ENCODE measurements at places on chromosomes 6 and 20. TPM values are rescaled to one million over a fixed set of nuclear protein-coding genes. Genes with fewer than 3 reads are reported as not detected.

DNA sequence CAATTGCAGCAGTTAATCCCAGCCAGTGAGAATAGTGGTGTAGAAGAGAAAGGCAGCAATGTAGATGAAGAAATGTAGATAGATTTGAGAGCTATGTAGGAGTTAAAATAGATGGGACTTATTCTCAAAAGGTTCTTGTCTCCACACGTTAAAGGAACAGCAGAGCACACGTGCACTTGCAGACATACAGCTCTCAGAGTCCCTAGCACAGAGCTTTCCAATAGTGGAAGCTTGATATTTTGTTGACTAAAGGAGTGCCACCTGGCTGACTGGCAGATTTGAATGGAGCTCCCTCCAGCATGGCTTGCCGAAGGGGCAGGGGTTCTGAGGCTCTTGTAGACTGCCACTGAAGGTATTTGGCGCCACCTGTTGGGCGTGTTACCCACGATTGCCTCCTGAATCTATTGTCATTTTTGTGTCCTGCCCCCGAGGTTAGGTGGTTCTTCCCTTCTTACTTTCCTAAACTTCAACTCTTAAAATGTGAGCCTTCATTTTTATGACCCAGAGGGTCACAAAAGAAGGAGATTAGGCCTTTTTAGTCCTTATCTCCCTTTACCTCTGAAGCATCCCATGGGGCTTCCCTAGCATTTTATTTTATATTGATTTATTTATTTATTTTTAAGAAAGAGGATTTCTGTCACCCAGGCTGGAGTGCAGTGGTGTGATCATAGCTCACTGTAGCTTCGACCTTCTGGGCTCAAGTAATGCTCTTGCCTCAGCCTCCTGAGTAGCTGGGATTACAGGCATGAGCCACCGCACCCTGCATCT, 16.4 kb downstream of the BRD2 start:
- peak; percentile 97 for DNase-seq
- H3K27ac ChIP-seq = no peak overlapping the region
- no peak overlapping the region for H3K4me3 ChIP-seq
- H3K36me3 ChIP-seq = peaks cover 14% of the 10 kb centered on the region
- H3K4me1 ChIP-seq = peaks cover 14% of the 10 kb centered on the region

- no peak for DNase-seq
- H3K27me3 ChIP-seq = no peaks in the 10 kb centered on the region
- H3K36me3 ChIP-seq = peaks cover 57% of the 10 kb centered on the region
- H3K4me1 ChIP-seq = peaks cover 13% of the 10 kb centered on the region
- no peak overlapping the region for H3K27ac ChIP-seq
Measured at GRCh38 chr20:37994512-37994911, 38.7 kb downstream of the TTI1 start.

DNA sequence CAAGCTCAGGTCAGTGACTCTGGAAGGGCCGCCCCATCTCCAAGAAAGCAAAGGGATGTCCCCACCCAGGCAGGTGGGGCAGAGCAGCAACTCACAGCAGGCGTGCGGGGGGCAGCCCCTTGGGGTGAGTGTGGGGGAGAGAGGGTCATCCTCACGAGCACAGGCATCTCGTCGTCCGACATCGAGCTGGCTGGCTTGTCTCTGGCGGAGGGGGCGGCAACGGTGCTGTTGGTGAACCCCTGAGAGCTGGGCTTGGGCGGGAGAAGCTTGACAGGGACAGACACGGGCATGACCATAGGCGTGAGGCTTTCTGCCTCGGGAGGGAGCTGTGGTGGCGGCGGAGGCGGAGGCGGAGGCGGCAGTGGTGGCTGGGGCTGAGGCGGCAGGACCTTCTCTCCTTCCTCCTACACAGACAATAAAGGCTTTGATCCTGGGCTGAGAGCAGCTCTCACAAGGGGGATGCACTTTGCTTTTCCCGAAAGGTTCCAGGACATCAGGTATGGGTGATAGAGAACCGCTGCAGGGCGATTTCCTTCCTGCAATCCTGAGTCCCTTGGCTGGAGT, 45.6 kb upstream of the MRPS10 start:
- H3K4me1 ChIP-seq = no peaks in the 10 kb centered on the region
- no peak overlapping the region for H3K27ac ChIP-seq
- no peak overlapping the region for H3K4me3 ChIP-seq
- H3K27me3 ChIP-seq = no peaks in the 10 kb centered on the region
- H3K36me3 ChIP-seq = peaks cover 8% of the 10 kb centered on the region

DNA sequence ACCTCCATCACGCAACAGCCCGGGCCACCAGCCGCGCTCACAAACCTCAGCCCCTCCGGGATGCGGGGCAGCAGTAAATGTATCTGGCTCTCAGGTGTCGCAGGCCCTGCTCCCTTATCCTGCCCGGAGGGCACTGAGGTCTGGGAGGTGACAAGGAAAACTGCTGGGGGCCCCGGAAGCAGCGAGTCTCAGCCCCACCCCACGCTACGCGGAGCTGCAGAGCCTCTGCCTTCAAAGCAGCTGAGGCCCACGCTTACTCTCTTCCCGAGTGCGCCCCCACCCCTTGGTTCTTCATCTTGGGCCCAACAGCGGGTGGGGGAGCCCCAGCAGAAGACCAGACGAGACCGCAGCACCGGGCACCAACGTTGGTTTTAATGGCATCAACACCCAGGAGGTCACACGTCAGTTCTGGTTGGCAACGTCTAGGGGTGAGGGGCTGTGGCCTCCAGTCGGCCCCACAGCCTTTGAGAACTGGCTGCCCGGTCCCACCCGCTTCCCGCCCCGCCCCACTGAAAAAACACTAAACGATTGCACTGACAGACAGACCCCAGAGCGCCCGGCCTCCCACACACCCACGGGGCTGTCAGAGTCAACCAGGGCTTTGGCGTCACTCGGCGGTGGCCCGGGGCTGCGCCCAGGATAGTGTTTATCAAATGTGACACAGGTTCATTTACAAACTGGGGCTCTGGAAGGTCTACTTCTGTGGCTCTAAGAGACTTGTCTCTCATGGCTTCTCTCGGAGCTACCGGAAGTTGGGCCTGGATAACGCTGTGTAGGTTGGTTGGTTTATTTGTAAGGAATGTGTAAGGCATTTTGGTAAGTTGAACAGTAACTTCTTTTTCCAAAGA, 43.7 kb downstream of the DSTN start:
- H3K4me1 ChIP-seq = peaks cover 34% of the 10 kb centered on the region
- no peaks in the 10 kb centered on the region for H3K27me3 ChIP-seq
- H3K36me3 ChIP-seq = peaks cover 5% of the 10 kb centered on the region
- no peak overlapping the region for H3K4me3 ChIP-seq

The DACT2 gene
- total RNA-seq = not detected

DNA sequence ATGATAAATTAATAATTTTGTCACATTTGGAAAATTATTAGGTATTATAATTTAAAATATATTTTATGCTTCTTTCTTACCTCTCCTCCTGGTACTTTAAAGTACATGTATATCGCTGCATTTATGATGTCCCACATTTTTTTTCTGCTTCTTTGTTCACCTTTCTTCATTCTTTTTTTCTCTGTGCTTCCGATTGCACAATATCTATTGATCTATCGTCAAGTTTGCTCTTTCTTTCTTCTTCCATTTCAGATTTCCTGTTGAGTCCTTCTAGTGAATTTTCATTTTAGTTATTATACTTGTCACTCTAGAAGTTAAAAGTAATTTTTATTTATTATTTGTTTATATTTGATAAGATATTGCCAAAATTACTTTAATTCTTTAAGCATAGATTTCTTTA, 441.0 kb upstream of the HS3ST5 start:
- no peaks in the 10 kb centered on the region for H3K4me1 ChIP-seq
- H3K27ac ChIP-seq = no peak overlapping the region
- H3K36me3 ChIP-seq = no peaks in the 10 kb centered on the region

The MAP7 gene
- total RNA-seq = 1.1 TPM

The ADAM33 gene
- total RNA-seq = not detected

DNA sequence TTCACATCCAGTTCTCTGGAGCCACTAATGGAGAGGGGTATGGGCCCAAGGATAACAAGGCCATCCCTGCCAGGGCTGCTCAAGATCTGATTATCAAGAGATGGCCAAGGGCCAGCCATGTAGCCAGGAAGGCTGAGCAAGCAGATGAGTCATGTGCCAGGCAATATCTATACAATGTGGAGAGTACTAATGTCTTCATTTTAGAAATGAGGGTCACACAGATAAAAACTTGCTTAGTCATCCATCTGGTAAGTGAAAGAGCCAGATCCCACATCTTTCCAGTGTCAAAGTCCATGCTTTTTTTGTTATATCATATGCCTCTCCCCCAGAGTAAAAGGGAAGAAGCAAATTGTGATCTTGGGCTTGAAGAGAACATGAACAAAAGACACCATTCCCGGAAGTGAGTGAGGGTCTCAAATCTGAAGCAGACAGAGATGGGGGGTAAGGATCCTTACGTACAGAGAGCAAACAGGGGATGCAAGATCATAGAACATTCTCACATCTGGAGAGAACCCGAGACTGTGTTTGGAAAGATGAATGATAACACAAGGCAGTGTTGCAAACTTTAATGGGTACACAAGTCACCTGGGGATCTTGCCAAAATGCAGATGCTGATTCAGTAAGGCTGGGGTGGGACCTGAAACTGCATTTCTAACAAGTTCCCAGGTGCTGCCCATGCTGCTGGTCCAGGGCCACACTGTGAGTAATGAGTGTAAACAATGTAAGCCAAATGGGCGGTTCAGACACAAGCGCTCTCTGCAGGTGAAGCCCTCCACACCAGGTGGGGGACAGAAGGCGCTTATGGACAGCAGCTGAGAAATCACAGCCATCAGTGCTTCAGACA, 20.0 kb upstream of the GSTA3 start:
- H3K27ac ChIP-seq = no peak overlapping the region
- H3K36me3 ChIP-seq = no peaks in the 10 kb centered on the region
- H3K4me1 ChIP-seq = no peaks in the 10 kb centered on the region
- DNase-seq = no peak

The RIMS1 gene
- total RNA-seq = not detected

DNA sequence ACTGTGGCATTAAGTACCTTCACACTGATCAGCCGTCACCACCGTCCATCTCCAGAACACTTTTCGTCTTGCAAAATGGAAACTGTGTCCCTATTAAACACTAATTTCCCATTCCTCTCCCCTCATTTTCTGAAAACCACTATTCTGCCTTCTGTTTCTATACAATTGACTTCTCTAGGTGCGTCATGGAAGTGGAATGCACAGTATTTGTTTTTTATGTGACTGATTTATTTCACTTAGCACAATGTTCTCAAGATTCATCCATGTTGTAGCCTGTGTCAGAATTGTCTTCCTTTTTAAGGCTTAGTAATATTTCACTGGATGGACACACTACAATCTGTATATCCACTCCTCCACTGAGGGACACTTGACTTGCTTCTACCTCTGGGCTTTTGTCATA, 53.8 kb upstream of the PDE10A start:
- no peak overlapping the region for H3K4me3 ChIP-seq
- no peak for DNase-seq
- H3K4me1 ChIP-seq = no peaks in the 10 kb centered on the region
- no peaks in the 10 kb centered on the region for H3K36me3 ChIP-seq
- H3K27me3 ChIP-seq = no peaks in the 10 kb centered on the region

- H3K4me3 ChIP-seq = no peak overlapping the region
- H3K4me1 ChIP-seq = no peaks in the 10 kb centered on the region
Measured at GRCh38 chr6:41360314-41360685, 24.9 kb downstream of the NCR2 start.

The RNF39 gene
- not detected for total RNA-seq

- no peak overlapping the region for H3K27ac ChIP-seq
- DNase-seq = no peak
- H3K4me3 ChIP-seq = peak overlapping the region; percentile 46
- peaks cover 3% of the 10 kb centered on the region for H3K4me1 ChIP-seq
- peaks cover 9% of the 10 kb centered on the region for H3K27me3 ChIP-seq
Measured at GRCh38 chr6:2633736-2634135, 117.0 kb downstream of the MYLK4 start.

GRCh38 chr6:2403546-2403945, 158.1 kb upstream of the GMDS start:
- H3K27me3 ChIP-seq = no peaks in the 10 kb centered on the region
- H3K27ac ChIP-seq = no peak overlapping the region
- DNase-seq = no peak
- peaks cover 3% of the 10 kb centered on the region for H3K36me3 ChIP-seq
- H3K4me1 ChIP-seq = no peaks in the 10 kb centered on the region

DNA sequence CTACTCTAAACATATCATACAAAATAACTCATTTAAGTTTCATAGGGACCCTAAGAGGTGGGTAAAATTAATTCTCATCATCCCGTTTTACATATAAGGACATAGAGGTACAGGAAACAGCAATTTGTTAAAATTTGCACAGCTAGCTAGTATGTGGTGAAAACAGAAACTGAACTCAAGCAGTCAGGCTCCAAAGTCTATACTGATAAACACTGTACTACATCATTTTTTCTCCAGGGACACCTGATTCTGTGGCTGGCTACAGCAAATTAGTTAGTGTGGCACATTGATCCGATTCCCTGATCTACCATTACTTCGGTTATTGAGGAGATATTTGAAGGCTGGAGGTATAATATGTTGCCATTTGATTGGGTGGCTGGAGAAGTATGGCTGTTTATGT, 36.2 kb upstream of the E2F3 start:
- no peak overlapping the region for H3K4me3 ChIP-seq
- no peak for DNase-seq
- peak overlapping the region; percentile 68 for H3K27ac ChIP-seq
- H3K36me3 ChIP-seq = no peaks in the 10 kb centered on the region
- peaks cover 52% of the 10 kb centered on the region for H3K4me1 ChIP-seq
- no peaks in the 10 kb centered on the region for H3K27me3 ChIP-seq

DNA sequence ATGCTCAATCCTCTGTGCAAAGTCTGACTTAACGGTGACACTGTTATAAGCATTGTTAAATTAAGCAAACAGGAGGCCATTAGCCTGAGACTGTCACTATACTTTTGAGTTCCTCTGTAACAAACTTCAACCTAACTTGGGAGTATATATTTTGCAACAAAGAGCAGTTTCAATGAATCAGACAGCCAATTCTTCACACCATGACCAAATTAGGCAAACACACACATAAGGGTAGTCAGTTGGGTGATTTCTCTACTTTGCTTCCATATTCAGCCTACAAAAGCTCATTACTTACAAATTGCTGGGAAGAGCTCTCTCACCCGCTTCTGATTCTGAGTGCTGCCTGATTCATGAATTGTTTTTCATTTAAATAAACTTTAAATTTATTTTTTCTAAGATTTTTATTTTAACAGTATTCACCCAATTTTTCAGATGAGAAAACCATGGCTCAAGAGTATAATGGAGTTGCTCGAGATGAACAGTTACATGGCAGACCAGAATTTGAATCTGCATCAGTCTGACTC, 60.5 kb downstream of the HACE1 start:
- H3K36me3 ChIP-seq = peaks cover 22% of the 10 kb centered on the region
- H3K27me3 ChIP-seq = no peaks in the 10 kb centered on the region
- peaks cover 2% of the 10 kb centered on the region for H3K4me1 ChIP-seq

The TSBP1 gene
- not detected for total RNA-seq

GRCh38 chr6:166775923-166776220, 148.8 kb upstream of the RPS6KA2 start:
- H3K36me3 ChIP-seq = no peaks in the 10 kb centered on the region
- H3K27ac ChIP-seq = no peak overlapping the region
- peaks cover 5% of the 10 kb centered on the region for H3K27me3 ChIP-seq
- H3K4me3 ChIP-seq = no peak overlapping the region
- H3K4me1 ChIP-seq = peaks cover 4% of the 10 kb centered on the region
- DNase-seq = no peak
